B cell (primary cell): ENCODE measurements at places on chromosomes 6 and 20. TPM values are rescaled to one million over a fixed set of nuclear protein-coding genes. Genes with fewer than 3 reads are reported as not detected.

The OR2J3 gene
- not detected in 2 replicates for total RNA-seq

The ALDH5A1 gene
- 26.3 and 28.3 TPM in 2 replicates for total RNA-seq

DNA sequence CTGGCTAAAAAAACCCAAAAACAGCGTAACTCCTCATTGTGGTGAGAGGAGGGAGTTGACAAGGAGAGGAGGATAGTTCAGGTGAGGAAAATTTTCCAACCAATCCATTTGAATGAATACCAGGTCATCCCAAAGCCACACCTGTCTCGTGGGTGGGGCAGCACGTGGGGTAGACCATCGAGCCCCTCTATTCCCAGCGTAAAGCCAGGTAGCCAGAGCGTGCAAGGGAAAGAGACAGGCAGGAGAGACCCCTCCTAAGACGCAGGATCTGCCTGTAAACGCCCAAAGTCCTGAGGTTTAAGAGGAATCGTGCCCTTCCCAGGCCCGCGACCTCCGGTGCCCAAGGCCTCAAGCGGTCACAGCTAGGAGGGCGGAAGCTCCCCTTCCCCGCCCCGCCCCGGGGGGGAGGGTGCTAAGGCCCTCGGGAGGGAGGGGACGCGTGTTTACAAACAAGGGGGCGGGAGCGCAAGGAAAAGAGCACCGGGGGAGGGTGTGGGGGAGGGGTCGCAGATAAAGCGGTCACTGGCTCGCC lies 712 bp downstream of the RXRB start:
- H3K36me3 ChIP-seq, result peaks cover 49% of the 10 kb centered on the region
- H3K27me3 ChIP-seq, result no peaks in the 10 kb centered on the region
- DNase-seq, result no peak
- peaks cover 50% of the 10 kb centered on the region for H3K4me1 ChIP-seq

DNA sequence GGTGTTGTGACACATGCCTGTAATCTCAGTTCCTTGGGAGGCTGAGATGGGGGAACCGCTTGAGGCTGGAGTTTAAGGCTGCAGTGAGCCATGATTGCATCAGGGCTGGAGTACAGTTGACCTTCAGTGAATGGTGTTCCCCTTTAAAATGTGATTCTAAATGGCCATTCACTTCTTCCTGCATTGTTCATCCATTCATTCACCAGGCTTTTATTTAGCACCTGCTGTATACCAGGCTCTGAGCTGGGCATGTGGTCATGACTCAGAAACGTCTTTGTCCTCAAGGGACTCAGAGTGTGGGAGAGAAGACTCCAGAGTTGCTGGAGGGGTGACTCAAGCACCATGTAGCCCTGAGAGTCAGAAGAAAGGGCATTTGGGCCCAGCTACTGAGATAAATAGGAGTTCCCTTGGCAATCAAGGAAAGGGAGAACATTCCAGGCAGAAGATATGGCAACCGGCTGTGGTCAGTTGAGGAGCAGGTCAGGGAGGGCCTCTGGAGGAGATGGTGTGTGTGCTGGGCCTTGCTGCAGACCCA lies 101.1 kb downstream of the DLGAP4 start:
- no peak overlapping the region for H3K27ac ChIP-seq
- H3K36me3 ChIP-seq, result no peaks in the 10 kb centered on the region
- no peaks in the 10 kb centered on the region for H3K27me3 ChIP-seq
- no peaks in the 10 kb centered on the region for H3K4me1 ChIP-seq

DNA sequence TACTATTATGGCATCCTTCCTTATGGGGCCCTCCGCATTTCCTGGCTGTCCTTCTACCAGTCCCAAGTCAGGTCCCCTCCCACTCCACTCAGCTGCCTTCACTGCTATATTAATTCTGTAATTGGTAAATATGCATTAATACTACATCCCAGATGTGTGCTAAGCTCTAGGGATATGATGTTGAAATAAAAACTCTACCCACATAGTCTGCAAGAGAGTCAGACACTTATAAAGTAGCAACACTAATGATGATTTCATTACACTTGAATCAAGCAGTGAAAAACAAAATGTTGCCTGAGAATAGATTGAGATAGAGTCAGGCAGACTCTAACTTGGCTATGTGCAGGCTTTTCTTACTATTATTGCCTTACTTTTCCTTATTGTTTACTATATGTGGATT lies 62.4 kb downstream of the AIG1 start:
- no peak overlapping the region for H3K4me3 ChIP-seq
- H3K27ac ChIP-seq, result no peak overlapping the region
- no peaks in the 10 kb centered on the region for H3K27me3 ChIP-seq
- no peaks in the 10 kb centered on the region for H3K36me3 ChIP-seq

- H3K4me1 ChIP-seq, result no peaks in the 10 kb centered on the region
- no peaks in the 10 kb centered on the region for H3K36me3 ChIP-seq
- no peak overlapping the region for H3K4me3 ChIP-seq
- DNase-seq, result no peak
- H3K27ac ChIP-seq, result no peak overlapping the region
These were observed 122.6 kb upstream of the NOX3 start for GRCh38 chr6:155578251-155578650.
